ENCODE measurements at places on chromosomes 2 and 18.

DNA sequence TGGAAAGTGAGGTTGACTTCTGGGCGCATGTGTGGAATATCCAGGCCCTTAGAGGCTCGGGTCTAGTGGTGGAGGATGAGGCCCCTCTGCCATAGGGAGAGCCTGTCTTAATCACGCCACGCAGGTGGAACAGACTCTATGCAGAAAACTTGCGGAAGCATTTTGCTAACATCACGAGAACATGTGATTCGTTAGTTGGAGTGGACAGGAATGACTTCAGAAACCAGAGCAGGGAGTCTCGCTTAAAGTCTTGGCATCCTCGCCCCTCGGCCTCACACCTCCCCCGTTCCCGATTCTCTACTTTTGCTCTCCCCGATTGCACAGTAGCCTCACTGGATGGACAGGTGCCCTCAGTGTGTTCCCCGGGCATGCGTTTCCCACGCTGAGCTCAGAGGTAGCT lies 333.4 kb downstream of the GBX2 start:
- no peak for DNase-seq

DNA sequence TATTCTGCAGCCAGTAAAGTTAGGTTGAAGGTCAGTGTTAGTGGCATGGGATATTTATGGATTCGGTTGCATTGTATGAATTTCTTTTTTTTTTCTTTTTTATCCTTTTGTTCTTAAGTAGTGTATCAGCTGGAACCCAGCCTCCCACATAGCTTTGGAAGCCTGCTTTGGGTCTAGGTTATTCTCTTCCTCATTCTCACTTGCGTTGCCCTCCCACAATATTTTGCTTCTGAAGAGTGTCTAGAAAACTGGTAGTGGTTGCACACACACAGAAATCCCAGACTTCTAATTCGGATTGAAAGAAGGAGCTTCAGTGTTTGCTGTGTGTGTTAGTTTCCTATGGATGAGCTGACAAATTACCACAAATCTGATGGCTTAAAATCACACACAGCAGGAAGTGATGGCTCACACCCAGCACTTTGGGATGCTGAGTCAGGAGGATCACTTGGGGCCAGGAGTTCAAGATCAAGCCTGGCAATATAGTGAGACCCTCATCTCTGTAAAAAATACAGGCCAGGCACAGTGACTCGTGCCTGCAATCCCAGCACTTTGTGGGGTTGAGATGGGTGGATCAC lies 104.8 kb downstream of the ARL4C start:
- DNase-seq: no peak

DNA sequence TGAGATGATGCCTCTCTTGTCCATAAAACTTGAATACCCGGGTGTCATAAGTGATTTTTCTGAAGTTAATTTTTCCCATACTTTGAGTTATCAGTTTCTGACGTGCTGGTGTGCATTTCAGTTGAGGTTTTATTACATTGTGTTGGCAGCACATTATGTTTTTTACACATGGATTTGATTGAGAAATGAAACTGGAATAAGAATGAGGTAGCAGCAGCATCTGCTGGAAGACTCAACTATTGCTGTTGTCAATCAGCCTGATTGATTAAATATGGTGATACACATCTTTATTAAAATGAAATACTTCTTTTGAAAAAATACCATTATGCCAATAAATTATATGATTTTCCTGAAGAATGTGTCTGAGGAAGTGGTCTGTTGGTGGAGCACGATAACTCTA lies 60.5 kb downstream of the INSIG2 start:
- no peak for DNase-seq

- DNase-seq: no peak
These were observed 97.4 kb downstream of the DDX1 start for GRCh38 chr2:15688924-15689568.

- DNase-seq: no peak
These were observed 2.4 kb downstream of the SMCHD1 start for GRCh38 chr18:2657788-2658458.

DNA sequence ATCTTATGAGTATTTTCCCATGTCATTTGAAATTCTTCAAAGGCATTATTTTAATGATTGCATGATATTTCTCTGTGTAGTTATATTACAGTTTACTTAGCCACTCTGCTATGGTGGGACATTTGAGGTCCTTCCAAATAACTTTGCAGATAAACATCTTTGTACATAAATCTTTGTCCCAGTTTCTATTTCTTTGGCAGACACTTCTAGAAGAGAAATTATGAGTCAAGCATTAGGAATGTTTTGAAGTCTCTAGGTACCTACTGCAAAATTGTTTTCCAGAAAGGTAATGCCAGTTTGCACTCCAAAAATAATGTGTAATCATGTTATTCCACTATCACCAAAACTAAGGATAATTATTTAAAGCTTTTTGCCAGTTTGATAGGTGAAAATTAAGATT lies 149.7 kb downstream of the EN1 start:
- DNase-seq: no peak

GRCh38 chr2:101151859-101152271 lies 683 bp upstream of the TBC1D8 start:
- DNase-seq: no peak

- no peak for DNase-seq
These were observed 188.8 kb downstream of the ZEB2 start for GRCh38 chr2:144330951-144331673.

GRCh38 chr2:144643537-144644336 lies 123.8 kb upstream of the ZEB2 start:
- no peak for DNase-seq

DNA sequence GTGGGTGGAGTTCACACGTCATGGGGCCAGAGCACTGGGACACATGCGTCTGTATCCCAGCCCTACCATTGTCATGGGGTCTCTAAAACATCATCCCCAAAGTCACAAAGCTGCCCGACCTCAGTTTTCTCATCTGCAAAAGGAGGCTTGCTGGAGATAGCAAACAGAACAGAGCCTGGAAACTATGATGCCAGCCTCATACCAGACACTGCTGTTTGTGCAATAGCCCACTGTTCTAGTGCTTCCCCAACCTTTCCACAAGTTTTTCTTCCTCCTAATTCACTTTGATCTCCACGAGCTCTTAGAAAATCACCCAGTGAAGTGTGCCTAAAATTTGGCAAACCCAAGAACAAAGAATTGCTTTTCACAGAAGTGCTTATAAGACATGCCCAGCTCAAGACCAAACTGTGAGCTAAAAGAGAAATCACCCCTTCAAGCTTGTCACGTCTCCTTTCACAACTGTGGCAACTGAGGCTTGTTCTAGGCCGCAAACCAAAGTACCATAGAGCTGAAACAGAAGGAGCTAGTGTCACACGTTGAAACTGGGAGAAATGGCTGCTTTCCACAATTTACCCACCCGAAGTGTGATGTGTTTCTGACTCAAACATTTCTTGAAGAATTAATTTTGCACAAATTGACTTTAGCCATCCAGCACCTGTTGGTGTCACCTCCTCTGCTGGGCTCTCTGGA lies 162.7 kb upstream of the ID2 start:
- no peak for DNase-seq

DNA sequence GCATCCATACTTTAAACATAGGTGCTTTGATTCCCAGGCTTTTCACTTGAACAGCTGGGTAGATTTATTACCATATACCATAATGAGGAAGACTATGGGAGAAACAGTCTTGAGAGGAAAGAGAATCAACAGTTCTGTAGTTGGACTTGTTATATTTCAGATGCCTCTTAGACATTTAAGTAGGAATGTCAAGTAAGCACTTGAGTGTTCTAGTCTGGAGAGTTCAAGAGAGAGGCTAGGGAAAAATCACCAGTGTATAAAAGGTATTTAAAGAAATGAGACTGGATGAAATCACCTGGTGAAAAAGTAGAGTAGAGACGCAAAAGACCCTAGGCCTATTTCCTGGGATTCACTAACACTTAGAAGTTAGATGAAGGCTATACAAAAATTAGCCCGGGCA lies 13.5 kb upstream of the CCNT2 start:
- DNase-seq: no peak

- no peak for DNase-seq
These were observed 47.4 kb upstream of the RMDN2 start for GRCh38 chr2:37877457-37878315.

- DNase-seq: no peak
These were observed 372.6 kb downstream of the SOX11 start for GRCh38 chr2:6064757-6065156.

DNA sequence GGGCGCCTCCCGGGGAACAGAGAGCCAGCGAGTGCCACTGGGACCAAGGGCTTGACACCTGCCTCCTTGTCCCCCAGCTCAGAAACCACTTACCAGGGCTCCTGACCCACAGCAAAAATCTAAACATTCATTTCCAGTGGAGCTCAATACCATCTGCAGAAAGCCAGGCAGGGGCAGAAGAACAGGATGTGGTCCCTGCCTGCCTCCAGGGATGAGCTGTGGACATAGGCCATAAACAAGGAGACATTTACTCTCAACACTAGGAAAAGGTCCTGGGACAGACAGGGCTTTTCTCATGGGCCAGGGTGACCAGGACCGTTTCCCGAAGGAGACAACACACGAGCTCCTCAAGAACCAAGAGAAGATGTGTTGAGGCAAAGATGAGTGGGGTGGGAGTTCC lies 203.0 kb downstream of the CTIF start:
- DNase-seq: no peak

DNA sequence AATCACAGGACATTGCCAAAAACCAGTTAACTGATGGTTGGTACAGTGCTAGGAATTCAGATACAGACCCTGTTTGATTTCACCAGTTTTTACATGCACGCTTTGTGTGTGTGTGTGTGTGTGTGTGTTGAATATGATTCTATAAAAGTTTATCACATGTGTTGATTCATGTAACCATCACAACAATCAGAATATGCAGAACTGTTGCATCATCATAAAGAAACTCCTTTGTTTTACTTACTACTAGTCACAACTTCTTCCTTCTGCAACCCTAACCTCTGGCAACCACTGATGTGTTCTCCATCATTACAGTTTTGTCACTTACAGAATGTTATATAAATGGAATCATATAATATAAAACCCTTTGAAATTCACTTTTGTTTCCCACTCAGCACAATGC lies 144.8 kb upstream of the CYP26B1 start:
- DNase-seq: no peak

- DNase-seq: no peak
These were observed 289.3 kb downstream of the FSIP2 start for GRCh38 chr2:186027922-186028321.

DNA sequence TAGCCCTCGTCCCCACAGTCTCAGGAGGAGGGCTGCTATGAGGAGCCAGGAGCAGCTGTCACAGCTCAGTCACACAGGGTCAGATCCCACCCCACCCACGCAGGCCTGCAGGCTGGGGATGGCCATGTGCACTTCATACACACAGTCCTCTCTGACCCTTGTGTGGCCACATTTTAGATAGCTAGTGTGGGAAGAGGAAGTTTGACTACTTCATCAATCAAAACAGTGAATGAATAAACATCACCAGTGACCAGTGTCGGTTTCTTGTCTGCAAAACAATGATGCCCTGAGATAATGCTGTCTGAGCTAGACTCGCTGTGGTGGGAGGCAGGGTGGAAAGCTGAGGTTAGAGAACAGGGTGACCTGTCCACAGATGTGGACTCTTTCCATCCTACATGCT lies 107.1 kb downstream of the PIEZO2 start:
- no peak for DNase-seq

DNA sequence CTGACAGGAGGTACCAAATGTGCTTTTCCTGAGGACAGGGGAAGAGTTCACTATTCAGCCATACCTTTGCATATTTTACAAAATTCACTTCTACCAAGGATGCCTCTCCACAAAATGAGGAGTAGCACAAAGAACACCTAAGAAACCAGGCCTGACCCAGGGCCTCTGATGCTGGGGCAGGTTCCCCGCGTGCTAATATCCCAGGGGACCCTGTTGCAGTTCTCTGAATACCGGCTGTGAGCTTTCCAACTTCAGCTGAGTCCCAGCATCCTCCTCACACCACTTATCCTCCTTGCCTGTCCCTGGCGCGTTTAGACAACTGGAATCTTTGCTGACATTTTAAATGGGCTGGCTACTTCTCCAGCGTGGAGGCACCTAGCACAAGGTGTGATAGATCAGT lies 142.3 kb downstream of the BCL2 start:
- DNase-seq: no peak

DNA sequence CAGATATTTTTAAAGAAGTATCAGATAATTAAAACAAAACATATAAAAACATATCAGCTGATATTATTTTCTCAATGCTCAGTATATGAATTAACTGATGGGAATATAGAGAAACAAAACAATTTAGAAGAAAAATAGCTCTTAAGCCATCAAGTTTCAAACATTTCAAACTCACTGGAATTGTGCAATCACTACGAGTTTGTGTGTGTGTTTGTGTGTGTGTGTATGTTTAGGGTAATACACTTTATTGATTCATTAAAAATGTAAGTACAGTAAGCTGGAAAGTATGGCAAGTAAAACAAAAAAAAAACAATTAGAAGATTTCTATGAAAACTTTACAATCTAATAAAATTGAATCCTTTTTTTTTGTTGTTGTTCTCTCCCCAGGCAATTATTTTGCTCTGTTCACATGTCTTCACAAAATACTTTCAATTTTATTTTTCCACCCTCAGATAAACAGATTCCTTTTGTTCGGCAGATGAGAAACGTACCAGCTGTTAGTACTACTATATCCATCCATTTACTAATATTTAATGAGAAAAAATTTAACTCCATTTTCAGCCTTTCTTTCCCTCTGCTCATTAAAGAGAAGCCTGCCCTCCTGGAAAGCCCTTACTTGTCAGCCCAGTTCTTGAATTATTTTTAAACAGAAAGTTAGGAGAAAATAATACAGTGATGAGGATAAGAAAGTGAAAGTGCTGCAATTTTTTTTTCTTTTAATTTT lies 87.6 kb downstream of the SLC8A1 start:
- DNase-seq: no peak

DNA sequence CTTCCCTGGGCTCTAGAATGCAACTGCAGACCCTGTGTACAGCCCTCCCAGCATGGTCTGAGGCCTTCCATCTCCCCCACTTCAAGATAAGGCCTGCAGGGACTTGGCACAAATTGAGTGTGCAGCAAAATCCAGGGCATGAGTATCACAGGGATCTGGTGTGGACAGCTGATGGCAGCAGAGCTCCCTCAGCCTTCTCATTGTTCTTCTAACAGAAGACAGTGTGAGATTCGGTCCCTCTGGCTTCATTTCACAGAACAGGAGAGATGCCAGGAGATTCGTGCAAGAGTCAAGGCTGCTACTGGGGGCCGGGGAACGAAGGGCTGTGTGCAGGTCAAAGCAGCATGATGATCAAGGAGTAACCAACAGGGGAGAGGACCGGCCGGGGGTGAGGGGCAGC lies 85.8 kb downstream of the UXS1 start:
- DNase-seq: no peak

DNA sequence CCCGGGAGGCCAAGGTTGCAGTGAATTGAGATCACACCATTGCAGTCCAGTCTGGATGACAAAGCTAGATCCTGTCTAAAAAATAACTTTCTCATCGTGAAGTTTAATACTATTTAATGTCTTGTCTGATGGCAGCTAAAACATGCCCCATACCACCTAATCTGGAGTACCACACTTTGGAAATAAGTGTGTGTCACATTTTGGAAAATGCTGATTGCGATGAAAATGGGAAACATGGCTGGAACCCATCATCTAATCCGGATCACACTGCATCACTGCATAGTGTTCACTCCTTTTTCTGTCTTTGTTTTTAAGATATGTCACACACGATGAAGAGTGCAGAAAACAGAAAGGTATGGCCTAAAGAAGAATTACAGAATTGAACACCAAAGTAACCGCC lies 31.2 kb upstream of the ALPP start:
- DNase-seq: no peak
